Activated CD4-positive, alpha-beta T cell treated with anti-CD3 and anti-CD28 coated beads for 1 hour (primary cell): ENCODE measurements at places on chromosomes 12 and 14.

- no peak for DNase-seq
Measured at GRCh38 chr14:23047034-23047634, 5.1 kb downstream of the PSMB11 start.

GRCh38 chr14:94403312-94403932 is 15.0 kb upstream of the SERPINA1 start:
- DNase-seq, result no peak

- no peak for DNase-seq
Measured at GRCh38 chr12:5947006-5947405, 1.9 kb upstream of the ANO2 start.

- DNase-seq, result no peak
Measured at GRCh38 chr12:112564160-112564784, 145.5 kb downstream of the PTPN11 start.

DNA sequence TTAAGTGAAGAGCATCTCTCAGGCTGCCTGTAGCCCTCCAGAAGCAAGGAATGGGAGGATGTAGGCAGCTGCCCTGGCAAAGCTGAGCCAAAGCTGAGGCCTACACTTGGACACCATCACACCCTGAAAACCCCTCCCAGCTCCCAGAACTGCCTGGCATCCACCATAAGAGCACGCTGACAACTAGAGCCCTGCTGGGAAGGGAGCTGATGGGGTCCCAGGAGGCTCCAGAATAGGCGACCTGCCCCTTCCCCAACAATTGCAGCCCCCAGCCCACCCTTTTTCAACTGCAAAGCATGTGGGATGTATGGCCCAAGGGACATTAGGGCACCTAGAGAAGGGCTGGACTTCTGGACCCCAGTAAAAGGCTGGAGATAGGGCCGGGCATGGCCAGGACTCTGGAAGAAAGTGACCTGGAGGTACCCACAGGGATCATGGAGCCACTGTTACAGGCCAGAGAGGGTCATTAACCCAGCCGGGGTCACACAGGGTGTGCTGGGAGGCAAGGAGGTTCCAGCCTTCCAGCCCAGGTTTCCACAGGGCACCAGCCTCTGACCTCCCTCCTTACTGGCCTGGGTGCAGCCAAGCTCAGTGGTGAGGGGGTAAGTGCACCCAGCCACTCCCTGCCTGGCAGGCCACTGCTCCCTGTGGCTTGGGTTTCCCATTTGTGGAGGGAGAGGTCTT is 27.8 kb downstream of the FAM222A start:
- DNase-seq, result no peak

- no peak for DNase-seq
Measured at GRCh38 chr12:132085291-132085635, 58.9 kb downstream of the DDX51 start.

- DNase-seq, result no peak
Measured at GRCh38 chr14:54881761-54882401, 20.7 kb downstream of the GCH1 start.

- no peak for DNase-seq
Measured at GRCh38 chr14:103545915-103546651, 16.4 kb downstream of the BAG5 start.

GRCh38 chr14:76314521-76315034 is 61.4 kb upstream of the ESRRB start:
- no peak for DNase-seq

GRCh38 chr14:70097576-70098249 is 91.0 kb downstream of the SLC8A3 start:
- no peak for DNase-seq

DNA sequence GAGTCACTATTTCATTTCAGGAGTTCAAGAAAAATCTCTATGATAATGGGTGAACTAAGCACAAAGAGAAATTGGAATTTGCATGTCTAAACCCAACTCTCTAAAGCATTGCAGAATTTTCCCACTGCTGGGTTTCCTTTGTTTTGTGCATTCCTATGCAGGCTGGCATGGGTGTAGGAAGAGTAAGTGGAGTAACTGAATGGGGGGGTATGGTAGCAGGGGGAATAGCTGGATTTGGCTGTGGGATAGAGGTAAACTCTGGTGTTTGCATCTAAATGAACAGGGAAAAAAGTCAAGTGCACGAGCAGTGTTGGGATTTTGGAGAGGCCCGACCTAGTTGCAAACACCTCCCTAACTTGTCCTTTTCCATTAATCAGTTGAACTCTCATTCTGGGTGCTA is 159.1 kb downstream of the ANO4 start:
- DNase-seq, result no peak

GRCh38 chr12:111310076-111310870 is 58.6 kb downstream of the PHETA1 start:
- no peak for DNase-seq

GRCh38 chr14:20468764-20469241 is 403 bp upstream of the PNP start:
- no peak for DNase-seq

DNA sequence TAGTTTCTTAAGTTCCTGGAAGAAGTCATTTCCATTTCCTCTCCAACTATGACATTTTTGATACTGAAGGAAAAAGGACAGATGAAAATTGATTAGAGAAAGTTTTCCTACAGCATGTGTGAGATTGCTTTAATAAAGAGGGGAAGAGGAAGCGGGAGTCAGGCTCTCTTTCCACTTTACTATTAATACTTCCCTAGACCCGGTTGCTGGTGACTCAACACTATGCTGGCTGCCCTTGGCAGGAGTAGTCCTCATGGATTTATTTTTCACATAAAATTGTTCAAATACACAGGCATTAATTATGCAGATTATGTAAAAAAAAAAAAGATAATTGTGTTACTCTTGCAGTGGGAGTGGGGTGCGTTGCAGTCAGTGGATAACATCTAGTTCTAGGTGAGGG is 293.4 kb downstream of the EGLN3 start:
- no peak for DNase-seq

DNA sequence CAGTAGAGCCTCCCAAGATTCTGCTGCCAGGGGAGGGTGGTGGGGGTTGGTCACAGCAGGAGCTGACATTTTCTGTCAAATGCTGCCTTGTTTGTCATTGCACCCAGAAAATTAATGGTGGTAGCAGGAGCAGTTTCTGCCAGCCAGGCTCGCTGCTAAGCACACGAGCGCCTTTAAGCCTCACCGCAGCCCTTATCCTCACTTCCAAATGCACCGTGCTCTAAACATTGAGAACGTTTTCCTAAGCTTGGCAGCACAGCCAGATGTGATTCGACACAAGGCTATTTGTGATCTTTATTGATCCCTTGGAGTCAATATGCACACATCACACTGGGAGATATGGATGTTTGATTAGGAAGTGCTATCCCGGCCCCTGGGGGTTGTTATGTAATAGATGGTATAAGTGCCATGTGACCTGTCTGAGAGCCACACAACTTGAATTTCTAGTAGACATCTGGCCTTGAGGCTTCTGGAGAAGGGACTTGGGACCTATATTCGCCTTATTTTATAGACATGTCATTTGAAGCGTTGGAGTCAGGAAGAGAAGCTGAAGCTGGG is 31.6 kb upstream of the BEGAIN start:
- DNase-seq, result no peak

- DNase-seq, result no peak
Measured at GRCh38 chr14:24693983-24694382, 60.0 kb upstream of the GZMB start.

DNA sequence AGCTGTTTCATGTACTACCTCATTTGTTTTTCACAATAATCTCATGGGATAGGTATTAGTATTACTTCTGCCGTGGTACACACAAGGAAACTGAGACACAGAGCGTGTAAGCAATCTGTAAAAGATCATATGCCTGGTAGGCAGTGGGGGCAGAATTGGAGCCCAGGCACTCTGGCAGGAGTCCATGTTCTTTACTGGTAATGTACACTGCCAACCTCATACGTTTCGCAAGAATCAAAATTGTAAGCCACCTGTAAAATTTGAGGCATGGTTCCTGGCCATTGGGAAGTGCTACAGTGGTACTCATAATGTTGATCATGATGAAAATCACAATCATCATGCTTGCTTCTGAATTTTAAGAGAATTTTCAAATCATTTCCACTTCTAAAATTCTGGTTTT is 40.7 kb downstream of the TMTC1 start:
- DNase-seq, result no peak

GRCh38 chr14:69151458-69152180 is 1.3 kb downstream of the DCAF5 start:
- peak; percentile 72 for DNase-seq

DNA sequence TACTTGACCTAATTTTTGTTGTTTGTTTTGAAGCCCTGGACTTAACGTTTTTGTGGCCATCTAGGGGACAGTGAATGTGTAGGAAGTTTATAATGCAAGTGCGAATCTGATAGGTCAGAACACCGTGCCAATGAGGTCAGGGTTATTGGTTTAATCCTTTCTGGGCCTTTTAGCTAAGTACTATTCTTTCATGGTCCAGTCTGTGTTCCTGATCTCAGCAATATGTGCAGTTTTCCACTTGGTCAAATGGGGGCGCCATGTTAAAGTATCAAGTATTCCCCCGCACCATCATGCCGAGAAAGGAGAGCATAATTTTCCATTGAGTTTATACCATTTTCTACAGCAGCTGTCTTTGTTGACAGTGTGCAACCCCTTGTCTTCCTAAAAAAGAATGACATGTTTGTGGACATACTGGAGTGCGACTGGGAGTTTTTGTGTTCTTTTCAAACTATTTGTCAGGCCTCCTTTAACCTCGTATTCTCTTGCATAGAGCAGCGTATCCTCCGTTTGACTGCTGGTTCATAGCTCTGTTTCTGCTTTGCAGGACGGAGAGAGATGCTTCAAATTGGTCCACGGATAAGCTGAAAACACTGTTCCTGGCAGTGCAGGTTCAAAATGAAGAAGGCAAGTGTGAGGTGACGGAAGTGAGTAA is 1.3 kb downstream of the AHSA1 start:
- peak; percentile 22 for DNase-seq

DNA sequence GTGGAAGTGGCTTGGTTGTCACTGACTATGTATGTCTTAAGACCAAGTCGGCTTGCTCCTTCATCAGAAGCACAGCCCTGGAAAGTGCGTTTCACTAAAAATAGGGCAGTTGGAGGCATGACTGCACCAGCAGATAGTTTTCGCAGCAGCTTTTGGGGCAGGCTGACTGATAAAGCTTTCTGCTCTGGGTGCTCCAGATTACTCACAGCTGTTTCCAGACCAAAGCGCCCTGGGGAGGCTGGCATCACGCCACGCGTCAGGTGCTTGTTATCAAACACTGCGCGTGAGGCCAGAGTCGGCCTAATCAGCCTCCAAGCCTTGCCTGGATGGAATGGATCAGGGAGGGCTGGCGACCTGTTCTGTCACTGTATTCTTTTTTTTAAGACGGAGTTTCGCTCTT is 13.3 kb upstream of the LRRC10 start:
- DNase-seq, result no peak

DNA sequence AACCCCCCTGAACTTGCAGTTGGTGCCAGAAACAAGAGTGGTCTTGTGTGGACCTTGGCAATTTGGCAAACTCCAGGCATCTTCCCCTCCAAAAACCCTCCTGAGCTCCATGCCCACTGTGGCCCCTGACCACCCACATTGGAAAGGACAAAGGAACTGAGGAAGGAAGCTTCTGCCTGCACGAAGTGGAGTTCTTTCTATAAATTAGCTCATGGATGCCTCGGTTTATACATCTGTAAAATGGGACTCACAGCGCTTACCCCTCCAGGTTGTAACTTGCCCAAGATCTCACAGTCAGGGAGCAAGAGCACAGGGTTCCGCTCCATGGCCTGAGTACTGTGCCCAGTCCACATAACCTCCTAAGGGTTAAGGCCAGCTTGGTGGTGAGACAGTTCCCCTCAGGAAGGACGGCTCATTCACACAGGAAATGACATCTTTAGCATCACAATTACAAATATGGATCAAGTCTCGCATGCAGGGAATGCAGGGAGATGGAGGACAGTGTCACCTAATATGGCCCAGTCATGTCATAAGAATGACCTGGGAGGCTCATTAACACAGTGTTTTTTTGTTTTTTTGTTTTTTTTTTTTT is 66.6 kb downstream of the CLMN start:
- DNase-seq, result no peak

DNA sequence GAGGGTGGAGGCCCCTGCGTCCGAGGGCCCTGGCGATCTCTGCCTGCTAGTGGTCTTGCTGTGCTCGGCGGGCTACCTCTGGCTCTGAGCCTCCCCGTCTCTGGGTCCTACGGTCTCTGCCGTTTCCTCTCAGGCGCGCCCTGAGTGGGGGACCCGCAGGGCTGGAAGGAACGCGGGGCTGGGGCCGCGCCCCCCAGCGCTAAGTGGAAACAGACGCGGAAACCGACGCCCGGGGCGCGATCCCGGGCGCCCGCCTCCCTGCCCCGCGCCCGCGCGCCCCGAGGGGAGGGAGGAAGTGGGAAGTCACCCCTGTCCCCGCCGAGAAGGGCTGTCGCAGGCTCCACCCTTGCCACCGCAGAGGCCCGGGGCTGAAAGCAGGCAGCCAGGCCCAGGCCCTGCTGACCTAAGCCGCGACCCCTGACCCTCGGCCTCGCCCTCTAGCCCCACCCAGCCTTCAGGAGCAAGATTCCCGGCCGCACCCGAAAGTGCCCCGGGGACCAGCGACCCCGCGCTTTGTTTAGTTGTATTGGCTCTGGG is 831 bp downstream of the CRIP1 start:
- DNase-seq, result peak; percentile 54

- no peak for DNase-seq
Measured at GRCh38 chr12:4086481-4086880, 187.1 kb upstream of the CCND2 start.

- DNase-seq, result no peak
Measured at GRCh38 chr14:61491224-61491623, 169.8 kb downstream of the PRKCH start.

DNA sequence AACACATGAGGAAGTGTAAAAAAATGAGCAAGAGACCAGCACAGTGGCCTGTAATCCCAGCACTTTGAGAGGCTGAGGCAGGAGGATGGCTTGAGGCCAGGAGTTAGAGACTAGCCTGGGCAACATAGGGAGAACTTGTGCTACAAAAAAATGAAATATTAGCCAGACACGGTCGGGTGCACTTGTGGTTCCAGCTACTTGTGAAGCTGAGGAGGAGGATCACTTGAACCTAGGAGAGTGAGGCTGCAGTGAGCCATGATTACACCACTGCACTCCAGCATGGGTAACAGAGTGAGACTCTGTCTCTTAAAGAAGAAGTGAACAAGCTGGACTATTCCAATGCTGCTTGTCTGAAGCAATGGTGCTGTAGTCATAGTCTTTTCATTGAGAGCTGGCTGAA is 36.3 kb upstream of the MAP3K9 start:
- no peak for DNase-seq

GRCh38 chr14:77862154-77862786 is 62.4 kb downstream of the ADCK1 start:
- peak; percentile 48 for DNase-seq

DNA sequence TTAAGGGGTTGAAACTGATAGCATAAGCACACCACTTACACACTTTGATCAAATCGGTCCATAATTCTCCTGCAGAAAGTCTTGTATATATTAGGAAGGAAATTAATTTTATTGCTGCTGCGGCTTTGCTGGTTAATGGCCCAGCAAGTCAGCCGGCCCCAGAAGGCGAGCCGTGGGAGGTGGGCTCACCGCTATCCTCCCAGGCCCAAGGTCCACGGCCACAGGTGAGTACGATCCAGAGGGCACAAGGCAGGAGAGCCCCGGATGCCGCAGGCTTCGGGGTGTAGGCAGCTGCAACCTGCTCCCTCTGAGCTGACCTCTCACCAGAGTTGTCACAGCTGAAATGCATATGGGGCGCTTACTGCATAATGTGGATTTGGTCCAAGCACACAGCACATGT is 165.7 kb downstream of the TBX5 start:
- no peak for DNase-seq

- DNase-seq, result no peak
Measured at GRCh38 chr12:54936736-54937135, 47.8 kb downstream of the TESPA1 start.
